ENCODE measurements at places on chromosomes 1 and 21.

DNA sequence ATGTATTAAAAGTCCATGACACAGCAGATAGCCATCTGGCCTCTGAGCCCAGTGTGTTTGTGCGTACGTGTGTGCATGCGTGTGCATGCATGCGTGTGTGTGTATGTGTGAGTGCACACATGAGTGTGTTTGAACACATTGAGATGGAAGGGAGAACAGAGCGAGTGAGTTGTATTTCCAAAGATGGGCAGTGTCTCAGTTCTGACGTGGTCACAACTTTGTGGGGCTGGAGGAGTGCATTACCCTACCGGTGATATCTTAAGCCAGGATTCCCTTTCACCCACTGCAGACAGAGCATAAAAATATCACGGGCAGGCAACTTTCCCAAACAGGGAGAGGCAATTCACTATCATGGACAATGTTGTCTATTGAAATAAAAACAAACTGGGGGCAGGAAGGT is 27.8 kb downstream of the IRF2BP2 start:
- DNase-seq = no peak

DNA sequence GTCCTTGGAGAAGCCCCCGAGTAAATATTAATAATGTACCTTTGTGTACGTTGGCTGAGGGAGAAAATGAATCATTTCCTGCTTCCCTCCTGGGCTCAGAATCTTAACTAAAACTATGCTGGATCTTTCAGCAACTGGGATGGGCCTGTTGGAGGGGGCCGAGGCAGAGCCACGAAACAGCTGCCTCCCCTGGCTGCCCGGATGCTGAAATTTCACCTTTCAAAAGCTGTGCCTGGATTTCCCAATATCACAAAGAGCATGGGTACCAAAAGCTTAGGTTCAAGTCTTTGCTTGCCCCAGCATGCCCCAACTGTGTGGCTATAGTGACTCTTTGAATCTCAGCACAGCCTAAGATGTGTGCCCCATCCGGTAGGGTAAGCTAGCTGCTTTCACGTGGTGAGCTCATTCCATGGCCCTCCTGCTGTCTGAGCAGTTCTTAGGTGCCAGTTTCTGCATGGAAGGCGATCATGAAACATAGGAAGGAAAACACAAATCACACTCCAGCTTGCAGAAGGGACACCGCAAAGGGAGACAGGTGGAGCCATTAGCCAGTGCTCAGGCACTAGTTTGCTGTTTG is 473.5 kb downstream of the PTPRU start:
- peak; percentile 26 for DNase-seq

DNA sequence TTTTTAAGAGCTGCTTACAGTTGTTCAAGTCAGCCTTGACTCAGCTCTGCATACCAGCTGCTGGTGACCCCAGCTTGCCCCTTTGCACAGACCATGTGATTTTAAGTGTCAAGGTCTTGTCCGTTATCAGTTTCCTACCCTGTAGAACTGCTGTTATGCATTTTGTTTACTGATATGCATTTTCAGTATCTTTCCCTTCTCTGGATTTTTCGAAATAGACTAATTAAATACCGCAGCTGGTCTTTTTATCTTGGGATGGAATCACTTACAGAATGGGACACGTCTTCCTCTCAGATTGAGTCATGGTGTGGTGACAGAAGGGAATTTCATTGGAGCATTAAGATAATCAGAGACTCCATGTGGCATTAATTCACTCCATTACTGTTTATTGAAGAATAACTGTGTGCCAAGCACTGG is 145.6 kb downstream of the FMN2 start:
- DNase-seq = no peak

DNA sequence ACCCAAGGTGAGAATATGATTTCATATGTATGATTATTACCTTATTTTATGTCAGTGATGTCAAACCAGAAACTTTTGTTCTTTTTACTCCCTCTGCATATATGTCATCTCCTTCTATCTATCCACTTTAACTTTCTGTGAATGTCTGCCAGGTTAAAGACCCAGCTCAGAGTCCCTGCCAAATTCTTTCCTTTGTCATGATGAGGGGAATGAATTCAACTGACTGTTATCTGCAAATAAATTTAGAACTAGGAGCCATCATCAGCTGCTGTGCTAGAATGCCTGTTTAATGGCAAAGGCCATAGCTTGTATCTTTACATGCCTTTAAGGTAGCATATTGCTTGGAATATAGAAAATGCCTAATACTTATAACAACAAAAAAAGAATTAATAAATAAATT is 815.6 kb upstream of the NEGR1 start:
- no peak for DNase-seq
